ENCODE measurements at places on chromosomes 7 and 10. TPM values are rescaled to one million over a fixed set of nuclear protein-coding genes. Genes with fewer than 3 reads are reported as not detected.

Gene SPOCK2
- total RNA-seq: 127 TPM

Gene NSMCE4A
- 67.1 TPM for total RNA-seq

Gene SFTPA1
- not detected for total RNA-seq

Gene DHTKD1
- total RNA-seq: 25.9 TPM

Gene SLC12A9
- 28.6 TPM for total RNA-seq

Gene LRIT1
- not detected for total RNA-seq

Gene PDGFA
- 2.3 TPM for total RNA-seq

Gene COBL
- total RNA-seq: not detected

Gene VIPR2
- 0.05 TPM for total RNA-seq

Gene PARD3
- total RNA-seq: 0.29 TPM

Gene SPDYE5
- not detected for total RNA-seq

Gene LLCFC1
- not detected for total RNA-seq

Gene ZNF716
- total RNA-seq: not detected
